ENCODE measurements at places on chromosomes 11 and 22.

DNA sequence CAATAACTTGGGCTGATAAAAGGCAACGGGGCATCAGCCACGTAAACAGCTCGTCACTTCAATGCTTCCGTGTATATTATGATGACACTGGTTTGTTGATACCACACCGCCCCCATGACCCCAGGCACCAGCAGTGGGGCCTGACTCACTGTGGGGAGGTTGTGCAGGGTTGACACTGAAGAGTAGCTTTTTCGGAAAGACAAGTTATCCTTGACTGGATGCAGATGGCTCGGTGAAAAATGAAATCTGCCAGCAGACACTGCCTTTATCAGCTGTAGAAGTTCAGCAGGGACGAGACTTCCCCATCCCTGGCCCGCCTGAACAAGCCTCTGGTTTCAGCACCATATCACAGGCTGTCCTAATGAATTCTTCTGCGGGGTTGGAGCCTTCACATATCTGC lies 55.6 kb downstream of the WT1 start:
- no peak for DNase-seq

GRCh38 chr11:65036931-65037330 lies 4.1 kb upstream of the SAC3D1 start:
- no peak for DNase-seq

DNA sequence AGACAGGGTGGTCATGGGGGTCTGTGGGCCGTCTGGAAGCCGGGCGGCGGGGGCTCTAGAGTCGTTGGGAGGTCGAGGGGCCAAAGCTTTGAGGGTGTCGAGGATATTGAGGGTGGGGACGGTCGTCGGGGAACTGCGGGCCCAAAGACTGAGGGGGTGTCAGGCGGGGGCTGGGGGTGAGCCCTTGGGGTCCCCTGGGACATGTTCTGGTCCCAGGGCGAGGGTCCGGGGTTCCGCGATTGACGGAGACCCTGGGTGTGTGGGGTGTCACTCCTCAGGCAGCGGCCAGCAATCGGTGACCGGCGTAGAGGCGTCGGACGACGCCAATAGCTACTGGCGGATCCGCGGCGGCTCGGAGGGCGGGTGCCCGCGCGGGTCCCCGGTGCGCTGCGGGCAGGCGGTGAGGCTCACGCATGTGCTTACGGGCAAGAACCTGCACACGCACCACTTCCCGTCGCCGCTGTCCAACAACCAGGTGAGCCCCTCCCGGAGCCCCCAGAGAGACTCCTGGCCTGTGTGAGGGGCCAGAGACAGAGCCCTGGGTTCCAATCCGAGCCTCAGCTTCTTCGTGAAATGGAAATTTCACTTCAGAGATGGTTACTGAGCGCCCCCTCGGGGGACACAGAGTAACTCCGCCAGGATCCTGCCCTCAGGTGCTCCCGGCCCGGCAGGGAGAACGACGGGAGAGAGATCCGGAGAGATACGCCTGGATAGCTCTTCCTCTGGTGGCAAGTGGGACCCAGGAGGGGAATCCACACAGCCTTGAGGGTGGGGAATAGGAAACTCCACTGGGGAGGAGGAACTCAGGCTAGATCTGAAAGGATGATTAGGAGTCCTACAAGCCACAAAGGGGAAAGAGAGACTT lies 714 bp downstream of the SDF2L1 start:
- DNase-seq: peak; percentile 79

- DNase-seq: peak; percentile 59
Observed at GRCh38 chr22:32444068-32444467, 20.2 kb downstream of the BPIFC start.

- DNase-seq: peak; percentile 72
Observed at GRCh38 chr11:72223615-72224563, 678 bp upstream of the INPPL1 start.

GRCh38 chr22:19019029-19019678 lies 83.1 kb upstream of the PRODH start:
- no peak for DNase-seq

GRCh38 chr11:67033661-67034166 lies 10.8 kb downstream of the SYT12 start:
- DNase-seq: no peak

- DNase-seq: no peak
Observed at GRCh38 chr11:75562836-75563484, 907 bp downstream of the SERPINH1 start.

DNA sequence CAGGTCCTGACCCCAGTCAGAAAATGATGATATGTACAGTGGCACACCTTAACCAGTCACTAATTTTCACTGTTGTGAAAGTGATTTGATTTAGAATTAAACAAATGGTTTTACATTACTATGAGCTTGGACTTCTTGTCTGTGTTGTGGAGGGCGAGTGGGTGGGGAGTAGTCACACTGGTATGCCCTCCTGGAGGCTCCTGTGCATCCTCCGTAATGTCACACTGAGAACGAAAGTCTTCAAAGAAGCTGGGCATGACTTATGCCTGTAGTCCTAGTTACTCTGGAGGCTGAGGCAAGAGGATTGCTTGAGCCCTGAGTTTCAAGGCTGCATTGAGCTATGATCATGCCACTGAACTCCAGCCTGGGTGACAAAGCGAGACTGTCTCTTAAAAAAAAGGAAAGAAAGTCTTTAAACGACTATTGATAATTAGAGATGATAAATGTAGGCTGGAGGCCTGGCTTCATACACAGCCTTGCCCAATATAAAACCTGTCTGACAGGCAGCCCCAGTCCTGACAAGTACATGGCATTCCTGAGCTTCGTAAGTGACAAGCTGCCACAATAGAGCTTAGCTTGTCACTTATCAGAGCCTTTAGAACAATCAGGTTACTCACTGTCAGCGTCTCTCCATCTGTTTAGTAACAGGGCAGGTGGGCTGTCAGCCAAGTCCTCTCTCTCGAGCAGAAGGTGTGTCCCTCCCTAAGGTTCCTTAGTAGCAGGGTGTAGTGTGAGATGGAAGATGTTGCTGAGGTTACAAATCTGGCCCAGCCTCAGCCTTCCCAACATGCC lies 5.0 kb upstream of the LIMK2 start:
- peak; percentile 51 for DNase-seq

- no peak for DNase-seq
Observed at GRCh38 chr11:105903113-105903512, 118.9 kb downstream of the MSANTD4 start.

- DNase-seq: no peak
Observed at GRCh38 chr11:9132203-9132878, 40.9 kb upstream of the SCUBE2 start.

GRCh38 chr11:88569342-88569741 lies 231.8 kb upstream of the CTSC start:
- DNase-seq: no peak

GRCh38 chr22:22573047-22573889 lies 14.2 kb upstream of the PRAME start:
- no peak for DNase-seq

- no peak for DNase-seq
Observed at GRCh38 chr11:20085918-20086317, 74.4 kb downstream of the DBX1 start.

DNA sequence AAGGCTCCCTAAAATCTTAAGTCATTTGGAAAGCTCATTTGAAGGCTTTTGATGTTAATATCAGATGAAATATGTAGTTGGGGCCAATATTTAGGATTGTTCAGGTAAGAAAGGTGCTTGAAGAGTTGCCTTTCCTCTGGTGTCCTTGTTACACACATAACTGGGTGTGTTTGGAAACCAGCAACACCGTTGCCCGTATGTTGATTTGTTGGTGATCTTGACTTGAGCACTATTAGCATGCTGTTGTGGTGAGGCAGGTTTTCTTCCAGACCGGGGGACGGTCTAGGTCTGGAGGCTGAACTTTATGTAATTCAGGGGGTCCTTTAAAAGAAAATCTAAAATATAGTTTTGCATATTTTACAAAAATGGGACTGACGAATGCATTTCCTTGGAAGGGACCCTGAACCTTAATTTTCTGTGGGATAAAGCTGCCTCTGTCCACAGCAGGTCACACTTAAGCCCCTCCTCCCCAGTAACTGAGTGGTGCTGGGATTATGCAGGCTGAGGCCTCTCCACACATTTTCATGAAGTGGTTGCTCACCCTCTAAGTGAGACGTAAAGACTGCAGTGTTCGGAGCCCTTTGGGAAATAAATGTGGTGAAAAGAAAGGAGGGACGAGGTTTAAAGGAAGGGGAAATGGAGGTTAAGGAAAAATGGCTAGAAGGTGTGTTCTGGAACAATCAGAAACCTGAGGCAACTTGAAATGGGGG lies 1.8 kb downstream of the YWHAH start:
- no peak for DNase-seq

DNA sequence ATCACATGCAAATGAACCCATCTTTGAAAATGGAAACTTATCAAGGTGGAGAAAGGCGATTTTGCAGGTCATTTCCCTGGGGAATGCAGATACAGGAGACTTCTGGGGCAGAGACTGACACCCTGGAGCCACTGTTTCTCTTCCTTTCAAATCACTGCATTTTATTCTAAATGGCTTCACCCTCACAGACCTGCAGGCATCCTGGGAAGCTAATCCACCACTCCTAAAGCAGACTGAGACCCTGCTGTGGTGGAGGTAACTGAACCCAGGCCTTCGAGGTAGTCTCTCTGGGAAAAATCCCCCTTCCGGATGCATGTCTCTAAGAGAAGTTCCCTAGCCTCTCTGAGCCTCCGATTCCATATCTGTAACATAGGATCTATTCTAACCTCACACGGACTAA lies 20.9 kb upstream of the CSNK2A3 start:
- DNase-seq: no peak

DNA sequence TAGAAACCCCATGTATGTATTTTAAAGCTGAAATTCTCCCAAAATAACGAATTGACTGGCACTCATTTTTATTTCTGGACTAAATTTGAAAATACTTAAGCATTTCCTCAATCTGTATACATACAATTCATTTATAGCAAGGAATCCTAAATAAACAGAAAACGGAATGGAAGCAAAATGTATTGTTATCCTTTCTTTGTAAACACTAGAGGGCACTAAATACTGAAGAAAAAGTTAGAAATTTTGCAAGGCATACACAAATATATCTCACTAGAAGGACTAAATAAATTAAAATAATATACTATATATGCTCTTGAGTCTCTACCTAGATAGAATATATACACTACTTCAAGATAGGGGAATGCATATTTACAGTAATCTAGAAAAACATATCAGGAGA lies 23.1 kb upstream of the ANO5 start:
- DNase-seq: no peak

DNA sequence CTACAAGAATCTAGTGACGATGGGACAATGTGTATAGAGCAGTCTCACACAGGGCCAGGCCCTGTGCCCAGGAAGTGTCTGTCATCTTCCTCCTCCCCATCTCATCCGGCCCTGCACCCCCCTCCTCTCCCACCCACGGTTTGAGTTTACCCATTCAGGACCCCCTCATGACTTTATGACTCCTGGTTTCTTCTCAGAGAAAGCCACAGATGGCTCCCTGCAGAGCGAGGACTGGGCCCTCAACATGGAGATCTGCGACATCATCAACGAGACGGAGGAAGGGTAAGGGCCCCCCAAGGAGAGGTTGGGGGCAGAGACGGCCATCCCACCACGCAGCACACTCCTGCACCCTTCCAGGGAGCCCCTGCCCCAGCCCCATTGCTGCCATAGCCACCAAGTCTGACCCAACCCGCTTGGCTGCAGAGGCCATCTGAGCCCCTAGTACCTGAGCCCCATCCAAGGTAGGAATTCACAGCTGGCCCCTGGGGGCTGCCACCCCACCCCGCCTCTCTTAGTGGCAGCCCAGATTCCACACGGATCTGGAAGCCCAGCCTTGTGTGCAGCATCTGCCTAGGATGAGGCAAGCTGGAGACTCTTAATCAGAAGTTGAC lies 18.1 kb downstream of the TOM1 start:
- no peak for DNase-seq

DNA sequence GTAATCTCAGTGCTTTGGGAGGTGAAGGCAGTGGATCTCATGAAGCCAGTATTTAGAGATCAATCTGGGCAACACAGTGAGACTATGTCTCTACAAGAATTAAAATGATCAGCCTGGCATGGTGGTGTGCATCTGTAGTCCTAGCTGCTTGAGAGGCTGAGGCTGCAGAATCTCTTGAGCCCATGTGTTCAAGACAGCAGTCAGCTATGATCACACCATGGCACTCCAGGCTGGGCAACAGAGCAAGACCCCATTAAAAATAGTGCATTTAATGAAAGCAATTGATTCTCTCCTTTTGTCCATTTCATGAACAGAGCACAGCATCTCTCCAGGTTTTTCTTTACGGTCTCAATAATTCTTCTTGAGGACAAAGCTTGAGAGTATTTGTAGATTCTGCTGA lies 11.3 kb upstream of the CARD16 start:
- DNase-seq: no peak

GRCh38 chr22:44698531-44699421 lies 3.2 kb upstream of the PRR5 start:
- DNase-seq: no peak

DNA sequence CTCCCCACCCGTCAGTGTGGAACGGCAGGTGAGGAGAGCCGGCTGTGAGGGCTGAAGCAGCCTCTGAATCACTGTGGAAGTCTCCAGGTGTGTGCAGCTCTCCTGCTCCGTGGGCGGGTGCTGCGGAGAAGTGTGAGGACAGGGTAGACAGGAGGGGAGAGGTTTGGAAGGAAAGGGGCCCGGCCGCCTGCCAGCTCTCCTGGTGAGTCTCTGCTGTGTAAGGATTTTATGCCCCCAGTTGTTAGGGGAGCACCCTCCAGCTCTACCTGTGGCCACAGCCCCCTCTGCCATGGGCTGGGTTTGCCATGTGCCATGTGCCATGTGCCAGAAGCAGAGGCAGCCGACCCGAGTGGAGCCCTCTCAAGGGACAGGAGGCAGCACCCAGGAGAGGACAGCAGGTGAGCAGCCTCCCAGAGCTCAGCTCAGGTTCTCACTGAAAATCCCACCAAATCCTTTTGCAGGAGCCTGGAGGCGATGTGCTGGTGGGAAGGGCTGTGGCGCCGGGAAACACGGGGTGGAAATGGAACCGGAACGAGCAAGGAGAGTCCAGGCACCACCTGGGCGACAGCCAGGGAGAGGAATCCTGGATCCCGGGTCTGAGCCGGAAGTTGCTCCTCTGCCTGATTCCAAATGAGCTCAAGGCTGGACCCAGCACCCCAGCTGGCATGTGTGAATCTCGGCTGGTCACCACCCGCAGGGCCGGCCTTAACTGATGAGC lies 804.4 kb downstream of the BRD1 start:
- no peak for DNase-seq

DNA sequence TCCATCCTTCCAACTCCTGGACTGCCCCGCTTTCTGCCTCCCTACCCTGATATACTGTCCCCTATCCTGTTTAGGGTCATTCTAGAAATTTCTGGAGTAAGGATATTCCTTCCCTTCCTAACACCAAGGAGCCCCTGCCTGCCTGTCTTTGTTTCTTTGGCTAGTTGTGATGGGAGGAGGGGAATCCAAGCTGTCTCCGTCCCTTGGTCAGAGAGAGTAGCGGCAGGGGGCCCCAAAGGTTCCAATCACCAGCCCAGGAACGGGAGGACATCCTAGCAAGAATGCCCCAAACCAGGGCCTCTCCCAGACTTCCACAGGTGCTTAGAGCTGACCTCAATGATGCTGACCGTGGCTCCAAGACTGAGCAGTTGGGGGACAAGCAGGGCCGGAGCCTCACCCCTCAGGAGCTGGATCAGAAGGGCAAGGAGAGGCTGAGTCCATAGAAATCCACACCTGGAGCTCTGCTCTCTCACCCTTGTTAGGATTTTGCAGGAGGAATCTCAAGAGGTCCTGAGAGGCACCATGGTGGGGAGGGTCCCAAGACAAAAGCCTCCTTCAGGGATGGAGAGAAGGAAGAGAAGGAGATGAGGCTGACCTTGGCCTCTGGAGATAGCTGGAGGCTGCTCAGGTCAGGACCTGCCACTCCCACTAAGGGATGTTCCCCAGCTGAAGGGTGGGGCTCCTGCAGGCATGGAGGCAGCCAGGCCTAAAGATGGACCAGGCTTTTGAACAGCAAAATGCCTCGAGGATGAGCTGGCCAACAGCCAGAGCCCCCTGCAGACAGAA lies 13.6 kb downstream of the SLC22A12 start:
- DNase-seq: no peak

GRCh38 chr11:66302656-66303055 lies 11.0 kb downstream of the TMEM151A start:
- DNase-seq: no peak

Measured in D341Med (cell line).